ENCODE measurements at places on chromosomes 3 and 15.

- no peak for DNase-seq
Measured at GRCh38 chr3:120381503-120381902, 32.3 kb upstream of the LRRC58 start.

- peak; percentile 49 for DNase-seq
Measured at GRCh38 chr3:171646357-171647133, 163.7 kb downstream of the PLD1 start.

- no peak for DNase-seq
Measured at GRCh38 chr3:109413049-109413448, 75.7 kb upstream of the DPPA4 start.

GRCh38 chr3:149623824-149624223, 34.0 kb downstream of the WWTR1 start:
- no peak for DNase-seq

- no peak for DNase-seq
Measured at GRCh38 chr3:117630885-117631284, 921.3 kb downstream of the TUSC7 start.

All from SK-N-SH (cell line).